NCI-H1436 treated with DMSO at 0.1 percent for 48 hours (cell line): ENCODE measurements at places on chromosomes 7 and 10.

GRCh38 chr7:4633012-4633411 is 49.1 kb upstream of the FOXK1 start:
- DNase-seq = no peak

DNA sequence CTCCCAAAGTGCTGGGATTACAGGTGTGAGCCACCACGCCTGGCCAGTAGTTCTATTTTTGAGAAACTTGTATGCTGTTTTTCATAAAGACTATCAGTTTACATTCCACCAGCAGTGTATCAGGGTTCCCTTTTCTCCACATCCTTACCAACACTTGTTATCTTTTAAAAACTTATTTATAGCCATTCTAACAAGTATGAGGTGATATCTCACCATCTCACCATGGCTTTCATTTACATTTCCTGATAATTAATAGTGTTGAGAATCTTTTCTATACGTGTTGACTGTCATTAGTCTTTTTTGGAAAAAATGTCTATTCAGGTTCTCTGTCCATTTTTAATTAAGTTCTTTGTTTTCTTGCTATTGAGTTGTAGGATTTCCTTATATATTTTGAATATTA is 416.1 kb downstream of the NEBL start:
- DNase-seq = no peak

DNA sequence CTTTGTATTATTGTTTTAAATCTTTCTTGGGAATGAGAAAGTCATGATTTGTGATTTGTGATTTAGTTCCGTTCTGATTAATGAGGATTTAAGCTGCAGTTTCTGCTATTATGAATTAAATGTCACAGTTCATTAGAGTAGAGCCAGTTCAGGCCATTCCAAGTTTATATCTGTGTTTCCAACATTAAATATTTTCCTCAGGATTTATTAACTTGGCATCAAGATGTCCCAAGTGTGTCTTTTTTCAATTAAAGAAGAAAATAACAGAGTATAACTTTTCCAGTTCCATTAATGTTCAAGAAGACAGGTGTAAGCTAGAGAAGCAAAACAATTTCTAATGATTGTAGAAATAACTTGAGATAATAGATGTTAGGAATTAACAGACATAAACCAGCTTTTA is 1183.2 kb upstream of the CELF2 start:
- no peak for DNase-seq

GRCh38 chr7:84372155-84372621 is 177.6 kb upstream of the SEMA3A start:
- no peak for DNase-seq

GRCh38 chr10:60208676-60209269 is 180.9 kb downstream of the ANK3 start:
- peak; percentile 18 for DNase-seq
